Activated CD4-positive, alpha-beta T cell treated with anti-CD3 and anti-CD28 coated beads, Interleukin-2, amount 50 U/mL, for 4 hours (primary cell): ENCODE measurements at places on chromosomes 1 and 21.

- no peak for DNase-seq
Observed at GRCh38 chr1:186875896-186876835, 47.4 kb downstream of the PLA2G4A start.

DNA sequence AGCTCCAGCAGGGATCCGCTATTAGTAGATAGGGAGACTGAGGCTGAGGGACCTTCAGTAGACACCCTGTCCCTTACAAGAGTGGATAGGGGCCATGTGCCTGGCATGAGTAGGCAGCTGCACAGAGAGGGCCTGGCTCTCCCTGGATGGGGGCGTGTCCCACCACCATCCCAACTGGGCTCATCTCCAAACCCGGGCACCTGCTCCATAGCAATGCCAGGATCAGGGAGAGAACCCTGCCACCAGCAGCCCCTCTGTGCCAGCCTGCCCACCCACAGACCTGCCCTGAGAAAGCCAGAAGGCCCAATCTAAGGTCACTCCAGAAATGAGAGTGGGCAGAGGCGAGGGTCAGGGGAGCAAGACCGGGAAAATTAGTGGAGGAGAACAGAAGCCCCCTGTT, 121.3 kb downstream of the GRIK3 start:
- no peak for DNase-seq

- DNase-seq, result no peak
Observed at GRCh38 chr1:68180441-68181164, 51.7 kb downstream of the WLS start.

- DNase-seq, result no peak
Observed at GRCh38 chr1:117657031-117657430, 51.2 kb downstream of the TENT5C start.

DNA sequence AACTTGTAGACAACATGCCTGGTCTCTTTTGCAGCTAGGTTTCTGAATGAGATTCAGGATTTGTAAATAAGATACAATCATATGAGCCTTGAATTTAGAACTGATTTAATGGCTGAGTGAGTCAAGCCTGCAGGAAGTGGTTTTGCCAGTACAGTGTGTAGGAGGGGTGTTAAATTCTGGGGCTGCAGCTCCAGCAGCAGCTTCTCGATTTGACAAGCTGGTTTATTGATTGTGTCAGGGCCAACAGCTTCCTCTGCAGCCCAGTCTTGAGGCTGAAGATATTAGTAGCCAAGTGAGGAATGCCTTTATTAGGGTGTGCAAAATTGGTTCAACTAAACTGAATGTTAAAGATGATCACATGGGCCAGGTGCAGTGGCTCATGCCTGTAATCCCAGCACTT, 11.5 kb upstream of the PLA2G5 start:
- DNase-seq, result no peak

GRCh38 chr1:20126041-20126805, 6.9 kb upstream of the PLA2G2D start:
- no peak for DNase-seq

DNA sequence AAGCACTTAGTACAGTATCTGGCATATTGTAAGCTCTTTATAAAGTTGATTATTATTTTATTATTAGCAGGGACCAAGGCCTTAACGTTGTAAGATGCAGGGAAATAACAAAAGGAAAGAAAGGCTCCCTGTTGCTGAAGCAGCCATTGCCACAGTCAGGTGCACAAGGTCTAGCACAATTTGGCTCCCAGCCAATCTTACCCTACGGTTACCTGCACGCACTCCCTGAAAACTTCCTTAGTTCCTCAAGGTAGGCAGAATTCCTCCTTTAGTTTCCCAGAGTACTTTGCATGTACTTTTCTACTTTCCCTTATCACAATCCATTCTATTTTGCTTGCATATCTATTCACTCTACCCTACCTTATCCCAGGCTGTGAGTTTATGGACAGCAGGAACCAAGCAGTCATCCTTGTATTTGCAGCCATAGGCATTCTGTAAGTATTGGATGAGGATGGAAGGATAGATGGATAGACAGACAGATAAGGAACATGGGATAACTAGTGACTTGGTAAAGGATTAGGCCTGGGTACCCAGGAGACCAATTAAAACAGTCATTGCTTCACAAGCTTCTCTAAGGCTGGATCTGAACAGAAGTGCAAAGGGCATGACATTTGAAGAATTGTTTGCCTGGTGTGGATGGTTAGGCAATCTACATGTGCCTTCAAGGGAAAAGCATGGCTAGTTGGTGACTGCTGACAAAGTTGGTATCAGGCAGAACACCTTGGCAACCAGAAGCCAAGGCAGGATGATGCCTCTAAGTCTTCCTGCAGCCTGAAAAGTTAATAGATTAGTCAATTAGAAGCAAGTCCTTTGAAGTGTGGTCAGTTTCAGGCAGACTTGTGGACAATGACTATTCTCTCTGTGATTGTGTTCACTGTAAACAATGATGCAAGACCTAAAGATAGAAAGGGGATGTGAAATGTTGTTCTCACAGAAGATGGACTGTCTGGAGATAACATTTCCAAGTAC, 20.8 kb upstream of the JAK1 start:
- no peak for DNase-seq

DNA sequence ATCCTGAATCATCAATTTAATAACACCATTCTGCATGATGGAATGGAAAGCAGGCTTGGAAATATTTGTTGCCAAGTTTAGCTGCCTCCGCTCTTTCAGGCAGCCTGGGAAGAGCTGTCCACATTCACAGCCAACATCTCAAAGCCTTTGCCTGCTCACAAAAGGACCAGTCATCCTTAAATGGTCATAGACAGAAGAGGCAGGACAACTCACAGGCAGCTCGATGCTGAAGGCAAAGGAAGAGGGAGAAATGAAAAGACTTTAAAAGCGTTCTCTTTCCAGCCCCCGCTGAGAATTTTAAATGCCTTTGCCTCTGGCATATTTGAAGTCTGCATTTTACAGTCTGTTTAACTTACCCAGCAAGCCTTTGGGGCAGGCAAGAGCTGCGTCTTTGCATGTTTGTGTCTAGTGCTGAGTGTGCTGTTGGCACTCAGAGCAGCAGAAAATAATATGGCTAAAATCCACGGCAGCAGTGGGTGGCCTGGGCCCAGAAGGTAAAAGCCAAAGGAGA, 68.9 kb downstream of the NMNAT2 start:
- no peak for DNase-seq

- DNase-seq, result no peak
Observed at GRCh38 chr1:169295425-169295824, 72.2 kb downstream of the NME7 start.

GRCh38 chr1:83673312-83673711, 325.6 kb downstream of the TTLL7 start:
- no peak for DNase-seq

DNA sequence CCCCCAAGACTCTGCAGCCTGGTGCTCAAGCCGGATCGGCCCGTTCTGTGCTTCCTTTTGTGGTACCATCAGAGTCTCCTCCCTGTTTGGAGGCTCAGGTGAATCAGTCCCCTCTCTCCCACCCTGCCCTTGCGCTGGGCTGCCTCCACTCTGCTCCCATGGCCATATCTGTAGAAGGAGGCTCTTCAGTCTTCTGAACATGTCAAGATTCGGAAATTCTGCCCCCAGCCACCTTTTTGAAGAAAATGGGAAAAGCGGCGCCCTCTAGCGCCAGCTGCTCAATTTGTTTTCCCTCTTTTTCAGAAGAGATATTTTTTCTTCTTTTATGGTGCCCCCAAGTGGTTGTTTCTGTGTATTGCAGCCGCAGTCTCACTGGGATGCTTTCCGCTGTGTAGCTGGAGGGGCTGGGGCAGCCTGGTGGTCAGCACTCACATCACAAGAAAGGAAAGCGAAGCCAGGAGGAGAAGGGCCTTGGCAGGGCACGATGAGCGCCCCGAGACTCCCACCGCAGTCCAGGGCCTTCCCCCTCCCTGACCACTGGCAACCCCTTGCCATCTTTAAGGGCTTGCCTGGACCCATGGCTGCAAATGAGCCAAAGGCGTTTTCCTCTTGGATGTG, 58.4 kb upstream of the CACNA1E start:
- DNase-seq, result peak; percentile 81

- no peak for DNase-seq
Observed at GRCh38 chr1:109208394-109208793, 5.3 kb upstream of the SARS1 start.

DNA sequence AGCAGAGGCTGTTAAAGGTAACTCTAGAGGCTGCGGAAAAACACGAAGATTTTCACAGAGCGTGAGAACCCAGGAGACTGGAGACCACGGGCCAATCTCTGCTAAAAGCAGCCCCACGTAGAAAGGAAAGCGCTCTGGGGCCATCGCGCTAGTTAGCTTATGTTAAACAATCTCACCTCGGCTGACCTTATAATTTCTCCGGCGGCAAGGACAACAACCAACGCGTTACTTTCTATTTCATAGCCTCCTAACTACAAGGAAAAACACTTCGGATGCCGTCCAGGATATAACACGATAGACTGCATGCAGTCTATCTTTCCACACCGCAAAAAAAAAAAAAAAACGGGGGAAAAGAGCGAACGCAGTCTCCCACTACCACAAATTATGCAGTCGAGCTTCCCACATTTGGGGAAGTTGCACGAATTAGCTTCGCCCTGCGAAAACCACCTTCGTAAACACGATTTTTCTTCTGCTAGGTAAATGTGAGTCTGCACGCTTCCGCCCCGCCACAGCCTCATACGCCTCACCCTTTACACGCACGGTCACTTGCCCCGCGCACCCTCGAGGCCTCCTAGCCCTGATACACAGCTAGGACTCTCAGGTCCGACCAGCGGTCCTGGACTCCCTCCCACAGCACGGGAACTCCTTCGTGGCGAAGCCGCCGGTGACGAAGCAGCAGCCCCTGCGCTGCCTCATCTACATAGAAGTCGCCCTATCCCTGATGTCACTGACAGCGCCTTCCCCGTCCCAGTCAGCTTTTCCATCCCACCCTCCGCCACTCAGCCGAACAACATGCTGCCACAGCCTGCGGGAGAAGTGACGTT, 87.8 kb downstream of the PRKAB2 start:
- peak; percentile 71 for DNase-seq

DNA sequence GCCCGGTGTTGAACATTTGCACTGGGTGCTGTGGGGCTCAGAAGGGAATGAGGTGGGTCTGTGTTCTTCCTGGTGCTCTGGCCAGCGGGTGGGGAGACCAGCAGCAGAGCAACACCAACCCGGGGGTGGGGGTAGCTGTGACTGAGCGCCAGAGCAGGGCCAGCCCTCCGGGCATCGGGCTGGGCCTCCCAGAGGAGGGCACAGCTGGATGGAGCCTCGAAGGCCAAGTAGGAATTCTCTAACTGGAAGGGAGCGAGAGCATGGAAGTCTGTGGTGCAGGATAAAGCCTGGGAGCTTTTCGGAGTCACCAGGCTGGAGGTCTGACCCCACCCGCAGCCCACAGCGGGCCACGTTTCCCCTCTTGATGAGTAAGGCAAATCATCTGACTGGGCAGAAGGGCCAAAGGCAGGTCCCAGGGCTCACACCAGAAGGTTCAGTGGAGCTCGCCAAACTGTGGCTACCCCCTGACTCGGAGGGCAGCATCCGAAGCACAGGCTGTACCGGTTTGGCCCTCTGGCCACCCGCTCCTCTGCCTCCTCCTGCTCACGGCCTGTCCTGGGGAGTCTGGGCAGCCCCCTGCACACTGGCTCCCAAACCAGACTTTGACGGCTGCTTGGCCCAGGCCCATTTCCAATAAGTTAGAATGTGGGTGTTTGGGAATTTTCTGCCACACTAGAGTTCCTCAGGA, 18.8 kb downstream of the SLC1A7 start:
- no peak for DNase-seq

- no peak for DNase-seq
Observed at GRCh38 chr1:161195171-161195570, 3.7 kb downstream of the ADAMTS4 start.

- DNase-seq, result no peak
Observed at GRCh38 chr1:246214708-246215509, 292.2 kb downstream of the SMYD3 start.

DNA sequence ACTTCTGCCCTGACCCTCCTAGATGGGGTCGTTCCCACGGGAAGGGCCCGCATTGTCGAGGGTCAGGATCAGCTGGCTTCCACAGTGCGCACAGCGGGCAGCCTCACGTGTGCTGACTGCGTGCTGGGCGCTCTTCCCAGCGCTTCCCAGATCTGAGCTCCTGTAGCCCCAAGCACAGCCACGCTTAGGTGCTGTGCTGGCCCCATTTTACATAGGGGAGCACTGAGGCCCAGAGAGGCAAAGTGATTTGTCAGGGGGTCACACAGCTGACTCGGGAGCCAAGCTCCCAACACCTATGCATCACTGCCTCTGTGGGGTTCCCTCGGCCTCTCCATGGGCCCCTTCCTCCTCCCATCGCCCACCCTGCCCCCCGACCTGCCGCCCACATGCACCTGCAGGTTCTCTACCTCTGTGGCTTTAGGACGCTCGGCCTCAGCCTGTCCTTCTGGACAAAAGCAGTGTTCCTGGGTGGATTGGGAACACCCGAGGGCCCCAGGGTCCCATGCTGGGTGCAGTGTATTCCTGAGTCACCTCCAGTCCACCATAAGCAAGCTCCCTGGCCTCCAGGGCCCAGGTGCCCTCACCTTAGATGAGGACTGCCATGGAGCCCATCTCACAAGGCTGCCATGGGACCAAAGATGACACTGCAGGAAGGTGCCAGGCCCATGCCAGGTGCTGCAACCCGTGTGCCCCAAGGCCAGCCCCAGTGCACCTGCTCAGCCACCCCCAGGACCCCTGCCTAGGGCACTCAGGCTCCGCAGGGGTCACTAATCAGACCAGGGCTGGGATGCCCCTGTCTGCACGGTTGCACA, 23.3 kb downstream of the TFF3 start:
- DNase-seq, result no peak

DNA sequence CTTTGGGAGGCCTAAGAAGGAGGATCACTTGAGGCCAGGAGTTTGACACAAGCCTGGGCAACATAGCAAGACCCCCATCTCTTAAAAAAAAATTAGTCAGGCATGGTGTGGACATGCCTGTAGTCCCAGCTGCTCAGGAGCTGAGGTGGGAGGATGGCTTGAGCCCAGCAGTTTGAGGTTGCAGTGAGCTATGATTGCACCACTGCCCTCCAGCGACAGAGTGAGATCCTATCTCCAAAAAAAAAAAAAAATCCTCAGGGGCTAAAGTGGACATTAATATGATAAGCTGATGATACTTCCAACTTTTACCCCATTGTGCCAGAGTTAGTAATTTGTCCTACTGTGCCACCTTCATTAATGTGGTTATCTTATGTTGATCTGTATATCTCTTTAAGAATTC, 327.8 kb upstream of the FMN2 start:
- no peak for DNase-seq

DNA sequence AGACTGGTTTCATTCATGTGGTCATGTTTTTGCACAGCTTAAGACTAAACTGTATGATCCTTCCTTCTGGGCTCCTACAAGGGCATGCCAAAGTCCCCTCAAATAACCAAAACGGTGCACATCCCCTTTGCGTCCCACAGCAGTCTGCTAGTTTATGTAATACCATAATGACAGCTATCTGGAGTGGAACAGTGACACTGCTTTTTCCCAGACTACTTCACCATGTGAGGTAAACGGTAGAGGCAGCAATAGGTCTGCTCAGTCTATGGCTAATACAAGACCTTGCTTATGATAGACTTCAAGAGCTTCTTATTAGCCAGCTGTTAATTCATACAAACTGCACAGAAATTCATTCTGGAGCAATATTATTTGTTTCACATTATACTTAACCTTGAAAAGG, 395.5 kb downstream of the SMYD3 start:
- no peak for DNase-seq

- DNase-seq, result no peak
Observed at GRCh38 chr1:31773861-31774260, 9.7 kb upstream of the ADGRB2 start.
